ENCODE measurements at places on chromosomes 4 and X.

GRCh38 chr4:150722908-150723362, 141.0 kb downstream of the MAB21L2 start:
- DNase-seq, result no peak

DNA sequence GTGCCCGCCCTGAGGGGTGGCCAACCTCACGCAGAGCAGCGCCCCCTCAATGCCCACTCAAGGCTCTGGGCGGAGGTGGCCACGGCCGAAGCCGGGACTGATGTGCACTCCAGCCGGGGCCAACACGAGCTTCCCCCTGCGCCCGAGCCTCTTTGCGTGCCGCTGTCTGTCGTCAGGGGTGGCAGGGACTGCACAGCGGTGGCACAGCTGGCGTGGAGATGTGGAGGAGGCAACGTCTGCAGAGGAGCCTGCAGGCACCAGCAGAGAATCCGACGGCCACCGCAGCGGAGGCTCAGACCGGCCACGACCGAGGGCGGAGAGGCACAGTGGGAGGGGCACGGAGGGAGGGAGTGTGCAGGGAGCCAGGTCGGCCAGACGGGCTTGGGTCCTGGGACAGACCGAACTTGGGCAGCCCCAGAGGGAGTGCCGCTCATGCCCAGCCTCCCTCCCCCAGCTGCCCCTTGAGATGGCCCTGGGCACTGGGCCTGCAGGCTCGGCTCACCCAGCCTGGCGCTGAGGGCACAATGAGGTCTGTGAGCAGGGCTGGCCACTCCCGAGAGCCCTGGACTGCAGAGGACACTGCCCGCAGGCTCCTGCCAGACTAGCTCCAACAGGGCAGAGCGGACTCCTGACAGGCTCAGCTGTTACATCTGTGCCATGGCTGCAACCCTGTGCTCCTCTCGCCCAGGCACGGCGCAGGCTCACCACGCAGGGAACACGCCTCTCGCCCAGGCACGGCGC, 46.5 kb upstream of the CPLX1 start:
- DNase-seq, result no peak

DNA sequence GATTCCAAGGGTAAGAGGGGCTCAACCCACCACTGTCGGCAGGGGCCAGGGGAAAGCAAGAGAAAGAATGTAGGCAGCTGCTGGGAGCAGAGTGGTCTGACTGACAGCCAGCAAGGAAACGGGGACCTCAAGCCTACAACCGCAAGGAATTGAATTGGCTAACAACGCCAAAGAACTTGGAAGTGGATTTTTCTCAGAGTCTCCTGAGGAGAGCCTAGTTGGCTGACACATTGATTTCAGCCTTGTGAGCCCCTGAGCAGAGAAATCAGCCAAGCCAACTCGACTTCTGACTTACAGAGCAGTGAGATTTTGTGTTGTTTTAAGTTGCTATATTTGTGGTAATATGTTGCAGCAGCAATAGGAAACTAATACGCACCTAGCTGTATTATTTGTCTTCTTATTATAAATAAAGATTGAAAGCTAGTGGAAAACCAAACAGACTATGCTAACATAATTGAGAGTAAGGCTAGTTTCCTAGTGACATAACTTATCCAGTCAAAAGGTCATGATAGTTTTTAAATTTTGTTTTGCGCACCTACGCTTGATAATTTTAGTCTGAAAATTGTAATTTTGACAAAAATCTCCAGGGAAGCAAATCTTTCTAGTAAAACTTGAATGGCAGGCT, 145.8 kb upstream of the HCCS start:
- no peak for DNase-seq

DNA sequence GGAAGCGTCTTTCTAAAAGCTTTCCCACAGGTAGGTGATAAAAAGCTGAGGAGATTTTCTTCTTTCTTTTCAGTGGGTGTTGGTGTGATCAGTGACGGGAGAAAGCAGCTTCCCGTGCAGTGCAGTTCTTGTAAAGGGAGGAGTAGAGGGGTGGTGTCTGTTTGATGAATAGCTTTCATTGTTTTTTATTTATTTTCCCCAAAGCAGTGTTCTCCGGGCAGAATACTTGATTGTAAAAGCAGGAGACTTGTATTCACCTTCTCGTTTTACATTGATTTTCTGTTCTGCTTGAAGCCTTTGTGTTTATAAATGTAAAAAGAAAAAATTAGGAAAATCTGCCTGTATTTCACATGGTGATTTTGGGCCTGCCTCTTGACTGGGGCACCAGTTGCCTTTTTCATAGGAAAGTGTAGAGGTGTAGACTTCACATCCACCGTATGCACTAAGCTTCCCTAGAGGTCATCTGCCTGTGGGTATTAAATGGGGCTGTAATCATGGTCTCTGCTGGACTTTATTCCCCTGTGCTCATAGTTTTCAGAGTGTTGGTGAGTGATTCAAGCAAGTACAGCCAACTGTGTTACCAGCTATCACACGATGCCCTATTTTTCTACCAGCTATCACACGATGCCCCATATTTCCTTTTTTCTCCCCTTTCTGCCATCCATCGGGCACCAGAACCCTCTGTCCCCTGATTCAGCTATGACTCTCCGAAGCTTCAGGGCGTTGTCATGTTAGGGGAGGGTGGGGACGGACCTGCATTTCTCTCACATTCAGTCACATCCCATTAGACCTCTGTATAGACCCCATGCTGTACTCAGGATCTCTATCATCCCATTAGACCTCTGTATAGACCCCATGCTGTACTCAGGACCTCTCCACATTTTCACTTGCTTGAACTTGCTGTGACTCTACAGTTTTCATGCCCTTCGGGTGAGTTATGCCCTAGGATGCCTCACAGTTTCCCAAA, 526.5 kb downstream of the TRIML1 start:
- no peak for DNase-seq

- no peak for DNase-seq
Measured at GRCh38 chr4:79250887-79251286, 75.0 kb downstream of the NAA11 start.

GRCh38 chr4:148025981-148026380, 294.1 kb downstream of the ARHGAP10 start:
- no peak for DNase-seq

DNA sequence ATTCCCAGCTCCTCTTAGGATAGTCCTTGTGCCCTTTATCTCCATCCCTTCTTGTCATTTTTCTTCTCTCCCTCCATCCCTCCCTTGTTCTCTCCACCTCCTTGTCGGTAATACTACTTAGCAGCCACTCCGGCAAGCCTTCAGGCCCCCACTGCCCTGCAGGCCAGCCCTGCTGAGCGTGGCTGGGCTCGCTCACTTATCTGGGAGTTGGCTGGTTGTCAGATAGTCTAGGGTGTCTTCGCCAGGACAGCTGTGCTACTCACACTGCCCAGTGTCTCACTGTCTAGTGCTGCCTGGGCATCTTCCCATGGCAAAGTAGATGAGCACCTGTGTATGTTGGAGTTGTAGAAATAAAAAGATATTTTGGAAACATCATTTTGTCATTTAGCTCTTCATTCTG, 75.0 kb downstream of the STK32B start:
- no peak for DNase-seq

GRCh38 chr4:7077371-7077770, 9.5 kb upstream of the GRPEL1 start:
- DNase-seq, result no peak

Data from left forelimb (tissue), 1 donor.